Chondrocyte (in vitro differentiated cells): ENCODE measurements at places on chromosomes 2 and 18.

DNA sequence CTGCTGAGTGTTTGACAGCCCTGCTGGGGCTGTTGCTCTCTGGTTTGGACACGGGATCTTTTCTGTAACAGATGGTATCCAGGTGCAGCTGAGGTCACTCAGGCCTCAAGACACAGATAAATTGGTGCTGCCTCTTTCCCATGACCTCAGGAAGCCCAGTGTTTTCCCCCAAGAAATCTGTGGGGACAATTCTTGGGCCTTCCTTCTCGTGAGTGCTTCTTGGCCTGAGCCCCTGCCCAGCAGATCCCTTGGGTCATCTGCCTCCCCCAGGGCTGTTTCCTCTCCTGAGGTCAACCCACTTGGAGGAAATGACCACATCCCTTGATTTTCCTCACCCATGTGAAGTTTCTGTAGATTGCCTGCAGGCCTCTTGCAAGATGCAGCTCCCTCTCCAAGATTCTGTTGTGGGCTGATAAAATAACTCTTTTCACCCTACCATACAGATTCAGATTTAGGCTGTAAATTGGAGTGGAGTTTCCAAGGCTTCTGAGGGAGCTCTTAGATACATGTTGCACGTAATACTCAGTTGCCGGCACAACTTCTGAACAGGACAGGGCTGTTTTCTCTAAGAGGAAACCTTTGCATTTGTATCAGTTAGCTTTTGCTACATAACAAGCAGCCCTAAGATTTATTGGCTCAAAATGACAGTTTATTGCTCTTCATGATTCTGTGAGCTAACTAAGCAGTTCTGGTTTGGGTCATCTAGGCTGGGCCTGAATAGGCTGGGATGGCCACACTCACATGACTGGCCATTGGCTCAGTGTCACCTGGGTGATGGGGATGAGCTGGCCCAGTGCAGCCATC, 13.1 kb downstream of the ZAP70 start:
- peak; percentile 18 for DNase-seq

- no peak for DNase-seq
These were observed 3.9 kb upstream of the RPL31 start for GRCh38 chr2:100998235-100998573.

DNA sequence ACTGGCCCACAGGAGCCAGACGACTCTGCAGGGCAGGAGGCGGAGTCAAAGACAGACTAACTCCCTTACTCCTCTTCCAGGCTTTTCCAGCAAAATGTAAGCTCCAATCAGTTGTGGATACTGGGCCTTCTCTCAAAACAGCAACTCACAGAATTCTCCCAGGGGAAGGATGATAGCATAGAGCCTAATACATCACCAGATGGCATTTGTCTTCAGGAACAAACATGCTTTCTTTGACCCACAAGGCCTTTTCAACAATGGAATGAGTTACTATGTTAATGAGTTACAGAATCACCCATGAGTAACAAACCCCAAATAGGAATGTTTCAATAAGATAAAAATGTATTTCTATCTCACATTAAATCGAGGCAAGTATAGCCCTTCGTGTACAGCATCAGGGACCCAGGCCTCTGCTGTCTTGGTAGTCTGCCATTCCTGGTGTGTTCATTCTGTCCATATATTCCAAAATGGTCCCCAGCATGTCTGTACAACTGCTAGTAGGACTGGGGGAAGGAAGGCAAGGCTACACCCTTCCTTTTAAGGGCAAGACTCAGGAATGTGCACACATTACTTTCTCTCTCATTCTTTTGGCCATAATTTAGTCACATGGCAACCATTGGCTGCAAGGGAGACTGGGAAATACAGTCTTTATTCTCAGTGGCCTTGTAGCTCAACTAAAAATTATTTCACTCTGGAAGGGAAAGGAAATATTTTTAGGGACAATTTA, 76.4 kb downstream of the BOD1L2 start:
- no peak for DNase-seq

- no peak for DNase-seq
These were observed 82.4 kb downstream of the AGPS start for GRCh38 chr2:177474998-177475397.

DNA sequence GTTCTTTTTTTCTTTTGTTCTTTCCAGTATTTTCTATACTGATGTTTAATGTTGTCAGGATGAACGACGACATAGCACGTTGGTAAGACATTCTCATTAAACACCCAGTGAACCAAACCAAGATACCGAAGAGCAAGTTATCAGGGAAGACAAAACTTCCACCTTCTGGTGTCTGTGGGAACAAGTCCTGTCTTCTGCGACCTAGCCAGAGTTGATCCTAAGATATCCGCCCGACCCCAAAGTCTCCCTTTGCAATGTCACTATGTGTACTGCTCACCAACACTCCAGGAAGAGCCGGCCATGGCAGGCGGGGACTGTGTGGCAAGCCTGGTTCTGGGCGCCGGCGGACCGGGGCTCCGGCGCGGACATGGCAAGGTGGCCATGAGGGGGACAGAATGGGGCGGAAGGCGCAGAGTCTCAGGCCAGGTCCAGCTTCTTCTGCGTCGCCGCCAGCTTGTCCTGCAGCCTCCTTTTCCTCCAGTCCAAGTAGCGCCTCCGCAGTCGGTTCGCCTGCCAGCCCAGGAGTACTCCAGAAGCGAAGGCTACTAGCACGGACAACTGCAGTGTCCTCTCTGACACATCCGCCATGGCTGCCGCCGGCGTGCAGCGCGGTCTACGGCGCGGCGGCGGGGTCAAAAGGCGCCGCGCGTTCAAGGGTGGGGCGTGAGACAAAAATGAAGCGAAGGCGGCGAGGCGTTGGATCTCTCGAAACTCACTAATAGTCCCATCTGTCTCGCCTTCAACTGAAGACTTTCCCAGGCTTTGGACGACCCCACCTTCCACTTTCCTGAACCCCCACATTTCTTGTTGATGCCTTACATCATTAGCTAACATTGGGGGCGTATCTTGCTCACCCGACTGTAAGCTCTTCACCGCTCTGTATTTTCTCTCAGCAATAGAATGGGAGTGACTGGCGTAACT, at the start of gene MTLN:
Gene MTLN (minus strand): TSS at position 610 of the 921 bp plus-strand sequence. CDS start 22 bp downstream, at position 588.
- no peak for DNase-seq
